Liver (tissue), 10 donors: ENCODE measurements at places on chromosomes 1 and 21. TPM values are rescaled to one million over a fixed set of nuclear protein-coding genes. Genes with fewer than 3 reads are reported as not detected.

Gene TNFRSF9
- 0.09 TPM for total RNA-seq

Gene RCC2
- 36.7 TPM for total RNA-seq

GRCh38 chr1:115596080-115596780 is 45.5 kb upstream of the VANGL1 start:
- DNase-seq, result no peak

- no peak for DNase-seq
These were observed 285.7 kb downstream of the TM2D1 start for GRCh38 chr1:61439234-61439633.

DNA sequence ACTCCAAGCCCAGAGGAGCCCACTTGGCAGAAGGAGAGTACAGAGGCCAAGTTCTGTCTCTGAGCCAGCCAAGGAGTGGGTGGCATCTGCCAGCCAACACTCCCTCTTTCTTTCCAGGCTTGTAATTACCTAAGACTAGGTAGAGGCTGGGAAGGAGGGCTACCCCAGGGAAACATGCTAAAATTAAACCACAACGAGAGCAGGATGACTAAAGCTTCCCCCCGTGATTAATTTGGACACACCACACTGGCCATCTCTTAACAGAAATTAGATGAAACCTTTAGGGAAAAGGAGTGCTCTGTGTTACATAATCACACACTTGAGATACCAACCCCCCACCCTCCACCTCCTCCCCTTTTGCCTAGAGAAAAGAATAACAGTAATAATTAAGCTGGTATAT is 102.1 kb upstream of the ZC3H12A start:
- no peak for DNase-seq
